ENCODE measurements at places on chromosomes 13 and 19. TPM values are rescaled to one million over a fixed set of nuclear protein-coding genes. Genes with fewer than 3 reads are reported as not detected.

The KLK1 gene
- polyA plus RNA-seq, result 756 TPM

The PCDH17 gene
- polyA plus RNA-seq, result 2.1 TPM

The ZNF66 gene
- polyA plus RNA-seq, result 1.4 TPM

The ZNF568 gene
- polyA plus RNA-seq, result 4.6 TPM

The ZNF701 gene
- 6.6 TPM for polyA plus RNA-seq

The RNF113B gene
- not detected for polyA plus RNA-seq

The FGF22 gene
- polyA plus RNA-seq, result 0.53 TPM

DNA sequence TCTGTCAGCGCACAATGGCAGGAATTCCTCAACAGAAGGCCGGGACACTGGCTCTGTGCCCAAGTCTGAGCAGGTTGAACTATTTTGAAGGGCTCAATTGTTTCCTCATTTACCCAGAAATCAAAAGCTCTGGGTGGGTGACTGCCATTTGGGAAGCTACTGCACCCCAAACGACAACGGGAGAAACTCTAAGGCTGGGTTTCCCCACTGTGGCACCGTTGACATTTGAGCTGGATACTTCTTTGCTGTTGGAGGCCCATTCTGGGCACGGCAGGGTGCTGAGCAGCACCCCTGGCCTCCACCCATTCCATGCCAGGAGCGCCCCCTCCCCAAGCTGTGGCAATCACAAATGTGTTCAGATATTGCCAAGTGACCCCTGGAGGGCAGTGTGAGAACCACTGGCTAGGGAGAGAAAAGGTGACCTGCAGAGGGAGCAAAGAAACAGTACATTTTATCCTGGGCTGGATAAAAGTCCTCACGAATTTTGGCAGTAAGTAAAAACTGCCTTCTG is 62.5 kb downstream of the RFX2 start:
- no peak overlapping the region for H3K4me3 ChIP-seq
- H3K36me3 ChIP-seq, result no peaks in the 10 kb centered on the region
- no peaks in the 10 kb centered on the region for H3K27me3 ChIP-seq
- DNase-seq, result no peak

DNA sequence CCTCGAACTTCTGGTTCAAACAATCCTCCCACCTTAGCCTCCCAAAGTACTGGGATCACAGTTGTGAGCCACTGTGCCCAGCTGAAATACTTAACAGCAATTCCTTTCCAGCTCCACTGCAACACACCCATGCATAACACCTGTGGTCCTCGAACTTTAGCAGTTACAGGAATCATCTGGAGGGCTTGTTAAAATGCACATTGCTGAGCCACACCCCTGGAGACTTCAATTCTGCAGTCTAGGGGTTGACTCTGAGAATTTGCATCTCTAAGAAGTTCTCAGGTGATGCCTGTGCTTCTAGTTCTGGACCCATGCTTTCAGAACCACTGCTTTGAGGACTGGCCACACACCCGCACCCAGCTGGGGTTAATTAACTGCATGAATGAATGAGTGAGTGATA is 53.1 kb upstream of the UBL3 start:
- no peak overlapping the region for H3K4me3 ChIP-seq
- no peaks in the 10 kb centered on the region for H3K36me3 ChIP-seq
- peaks cover 9% of the 10 kb centered on the region for H3K4me1 ChIP-seq
- DNase-seq, result no peak
- H3K27me3 ChIP-seq, result no peaks in the 10 kb centered on the region
- H3K27ac ChIP-seq, result no peak overlapping the region

- no peak for DNase-seq
- no peaks in the 10 kb centered on the region for H3K27me3 ChIP-seq
- H3K36me3 ChIP-seq, result no peaks in the 10 kb centered on the region
- no peak overlapping the region for H3K4me3 ChIP-seq
Observed at GRCh38 chr13:114108141-114108761, 24.2 kb downstream of the RASA3 start.

GRCh38 chr19:41001243-41001971 is 10.3 kb downstream of the CYP2B6 start:
- H3K4me3 ChIP-seq, result no peak overlapping the region
- H3K36me3 ChIP-seq, result no peaks in the 10 kb centered on the region
- DNase-seq, result no peak
- no peaks in the 10 kb centered on the region for H3K4me1 ChIP-seq
- H3K27me3 ChIP-seq, result no peaks in the 10 kb centered on the region

DNA sequence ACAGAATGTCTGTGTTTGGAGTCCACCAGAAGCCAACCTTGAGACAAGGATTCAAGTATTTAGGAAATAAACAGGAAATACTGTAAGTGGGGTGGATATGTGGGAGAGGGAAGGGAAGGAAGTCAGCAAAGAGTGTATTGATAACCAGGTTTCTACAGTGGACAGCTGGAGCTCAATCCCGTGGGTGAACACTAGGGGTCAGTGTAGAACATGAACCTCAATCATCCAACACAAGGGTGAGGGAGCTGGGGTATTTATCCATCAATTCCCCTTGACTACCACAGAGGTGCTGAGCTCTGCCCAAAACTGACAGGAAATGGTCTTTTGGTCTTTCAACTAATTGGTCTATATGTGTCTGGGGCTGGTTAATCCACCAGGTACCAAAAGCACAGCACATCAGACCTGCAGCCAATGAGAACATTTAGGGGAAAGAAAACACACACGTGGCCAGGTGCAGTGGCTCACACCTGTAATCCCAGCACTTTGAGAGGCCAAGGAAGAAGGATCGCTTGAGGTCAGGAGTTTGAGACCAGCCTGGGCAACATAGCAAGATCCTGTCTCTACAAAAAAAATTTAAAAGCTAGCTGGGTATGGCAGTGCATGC is 5.6 kb upstream of the SYDE1 start:
- no peak overlapping the region for H3K4me3 ChIP-seq
- no peaks in the 10 kb centered on the region for H3K36me3 ChIP-seq
- H3K4me1 ChIP-seq, result no peaks in the 10 kb centered on the region
- DNase-seq, result no peak
- no peak overlapping the region for H3K27ac ChIP-seq

DNA sequence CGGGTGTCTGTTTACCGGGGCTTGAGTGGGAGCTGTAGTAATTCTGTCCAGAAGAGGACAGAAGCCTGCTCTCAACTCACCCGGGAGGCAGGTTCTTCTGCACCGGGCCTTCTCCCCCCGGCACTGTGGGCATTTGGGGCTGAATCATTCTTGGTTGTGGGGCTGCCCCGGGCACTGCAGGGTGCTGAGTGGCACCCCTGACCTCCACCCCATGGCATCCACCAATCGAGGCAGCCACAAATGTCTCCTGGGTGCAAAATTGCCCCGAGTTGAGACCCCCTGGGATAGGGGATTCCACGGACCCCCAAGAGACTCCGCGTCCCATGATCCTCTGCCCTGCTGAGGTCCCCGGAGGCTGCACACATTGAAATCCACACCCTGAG is 68.8 kb downstream of the GNG7 start:
- no peaks in the 10 kb centered on the region for H3K27me3 ChIP-seq
- H3K27ac ChIP-seq, result no peak overlapping the region
- H3K4me3 ChIP-seq, result no peak overlapping the region
- no peak for DNase-seq
- no peaks in the 10 kb centered on the region for H3K36me3 ChIP-seq
- H3K4me1 ChIP-seq, result no peaks in the 10 kb centered on the region

- no peak overlapping the region for H3K27ac ChIP-seq
- no peaks in the 10 kb centered on the region for H3K4me1 ChIP-seq
- H3K27me3 ChIP-seq, result no peaks in the 10 kb centered on the region
- DNase-seq, result no peak
Observed at GRCh38 chr13:39186205-39186875, 148.1 kb downstream of the NHLRC3 start.

DNA sequence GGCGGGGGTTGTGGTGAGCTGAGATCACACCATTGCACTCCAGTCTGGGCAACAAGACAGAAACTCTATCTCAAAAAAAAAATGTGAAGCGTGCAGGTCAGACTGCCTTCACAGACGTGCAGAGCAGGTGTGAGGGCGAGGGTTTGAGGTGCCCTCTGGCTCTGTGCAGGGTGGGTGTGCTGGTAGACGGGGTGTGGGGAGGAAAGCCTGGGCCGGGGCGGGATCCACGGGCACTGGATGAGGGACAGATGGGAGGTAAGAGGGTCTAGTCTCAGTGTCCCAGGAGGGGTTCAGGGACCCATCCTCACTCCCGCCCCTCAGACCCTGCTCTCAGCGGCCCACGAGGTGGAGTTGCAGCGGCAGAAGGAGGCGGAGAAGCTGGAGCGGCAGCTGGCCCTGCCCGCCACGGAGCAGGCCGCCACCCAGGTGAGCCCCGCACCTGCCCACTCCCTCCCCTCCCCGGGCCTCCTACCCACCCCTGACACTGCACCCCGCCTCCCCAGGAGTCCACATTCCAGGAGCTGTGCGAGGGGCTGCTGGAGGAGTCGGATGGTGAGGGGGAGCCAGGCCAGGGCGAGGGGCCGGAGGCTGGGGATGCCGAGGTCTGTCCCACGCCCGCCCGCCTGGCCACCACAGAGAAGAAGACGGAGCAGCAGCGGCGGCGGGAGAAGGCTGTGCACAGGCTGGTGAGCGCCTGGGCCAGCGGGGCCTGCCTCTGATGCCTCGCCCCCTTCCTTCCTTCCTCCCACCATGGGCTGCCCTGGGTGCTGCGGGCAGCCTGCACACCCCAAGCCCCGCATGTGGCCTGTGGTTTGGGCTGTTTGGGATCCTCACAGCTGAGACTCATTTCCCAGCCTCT is 9.1 kb downstream of the NOP53 start:
- H3K27me3 ChIP-seq, result no peaks in the 10 kb centered on the region
- DNase-seq, result peak; percentile 70
- H3K4me3 ChIP-seq, result no peak overlapping the region

DNA sequence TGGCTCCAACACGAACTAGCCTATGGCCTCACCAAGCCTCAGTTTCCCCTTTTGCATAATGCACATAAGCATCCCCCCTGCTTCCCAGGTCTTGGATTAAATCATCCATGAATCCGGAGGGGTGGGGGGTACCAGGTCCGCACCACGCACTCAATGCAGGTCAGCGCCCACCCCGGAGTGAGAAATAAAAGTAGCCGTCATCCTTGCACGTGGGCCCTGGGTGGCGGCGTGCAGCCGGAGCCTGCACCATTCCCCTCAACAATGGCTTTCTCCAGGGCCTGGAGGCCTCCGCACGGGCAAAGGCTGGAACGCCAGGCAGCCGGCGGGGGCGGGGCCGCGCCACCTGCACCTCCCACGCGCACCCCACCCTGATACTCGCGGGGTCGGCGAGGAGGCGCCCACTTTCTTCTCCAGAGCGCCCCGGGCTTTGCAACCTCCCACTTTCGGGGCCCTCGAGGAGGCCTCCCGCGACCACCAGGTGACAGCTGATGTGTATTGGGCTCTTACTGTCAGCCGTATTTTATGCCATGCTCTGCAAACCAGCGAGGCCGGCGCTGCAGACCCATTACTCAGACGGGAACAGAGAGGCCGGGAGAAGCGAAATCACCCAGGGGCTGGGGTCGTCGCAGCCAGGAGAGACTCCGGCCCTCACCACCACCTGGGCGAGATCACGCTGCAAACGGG is 767 bp upstream of the GADD45B start:
- peak; percentile 77 for DNase-seq
- H3K4me3 ChIP-seq, result peak overlapping the region; percentile 89
- H3K4me1 ChIP-seq, result no peaks in the 10 kb centered on the region
- H3K36me3 ChIP-seq, result no peaks in the 10 kb centered on the region

DNA sequence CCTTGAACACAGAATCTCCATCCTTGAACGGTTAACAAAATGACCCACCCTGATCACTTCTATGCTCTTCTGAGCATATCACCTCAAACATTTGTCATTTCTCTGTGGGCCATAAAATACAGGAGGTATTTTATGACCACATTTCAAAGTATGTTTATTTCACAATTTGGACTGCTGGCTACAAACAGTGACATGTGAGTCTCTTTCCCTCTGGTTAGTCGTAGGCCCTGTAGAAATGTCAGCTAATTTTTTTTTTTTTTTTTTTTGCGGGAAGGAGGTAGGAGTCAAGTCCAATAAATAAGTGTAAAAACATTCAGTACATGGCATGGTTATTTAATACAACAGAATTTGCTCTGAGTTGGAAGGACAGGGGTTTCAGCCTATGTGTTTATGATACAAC is 70.7 kb downstream of the FOXO1 start:
- no peaks in the 10 kb centered on the region for H3K27me3 ChIP-seq
- H3K4me3 ChIP-seq, result no peak overlapping the region
- no peak overlapping the region for H3K27ac ChIP-seq
- no peaks in the 10 kb centered on the region for H3K36me3 ChIP-seq

DNA sequence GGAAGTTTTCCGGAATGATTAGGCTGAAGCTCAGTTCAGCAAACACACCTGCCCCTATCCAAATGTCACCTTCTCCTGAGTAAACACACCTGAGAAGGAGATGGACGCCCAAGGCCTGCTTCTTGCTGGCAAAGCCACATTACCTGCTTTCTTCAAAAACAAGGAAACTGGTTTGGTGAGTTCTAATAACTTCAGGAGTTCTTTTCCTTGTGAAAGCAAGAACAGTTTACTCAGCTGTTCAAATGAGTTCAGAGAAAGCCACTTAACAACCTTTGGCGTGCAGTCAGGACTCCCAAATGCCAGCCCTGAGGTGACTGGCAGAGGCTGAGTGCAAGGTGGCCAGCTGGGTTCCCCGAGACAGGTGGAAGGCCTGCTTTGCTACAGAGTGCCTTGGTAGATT is 160.5 kb downstream of the STK24 start:
- DNase-seq, result peak; percentile 93
- H3K27ac ChIP-seq, result peak overlapping the region; percentile 60
- H3K4me3 ChIP-seq, result no peak overlapping the region
- no peaks in the 10 kb centered on the region for H3K27me3 ChIP-seq

GRCh38 chr13:105121221-105121620 is 1414.2 kb downstream of the EFNB2 start:
- no peaks in the 10 kb centered on the region for H3K36me3 ChIP-seq
- DNase-seq, result no peak
- H3K4me3 ChIP-seq, result no peak overlapping the region
- H3K4me1 ChIP-seq, result no peaks in the 10 kb centered on the region
- H3K27me3 ChIP-seq, result no peaks in the 10 kb centered on the region

DNA sequence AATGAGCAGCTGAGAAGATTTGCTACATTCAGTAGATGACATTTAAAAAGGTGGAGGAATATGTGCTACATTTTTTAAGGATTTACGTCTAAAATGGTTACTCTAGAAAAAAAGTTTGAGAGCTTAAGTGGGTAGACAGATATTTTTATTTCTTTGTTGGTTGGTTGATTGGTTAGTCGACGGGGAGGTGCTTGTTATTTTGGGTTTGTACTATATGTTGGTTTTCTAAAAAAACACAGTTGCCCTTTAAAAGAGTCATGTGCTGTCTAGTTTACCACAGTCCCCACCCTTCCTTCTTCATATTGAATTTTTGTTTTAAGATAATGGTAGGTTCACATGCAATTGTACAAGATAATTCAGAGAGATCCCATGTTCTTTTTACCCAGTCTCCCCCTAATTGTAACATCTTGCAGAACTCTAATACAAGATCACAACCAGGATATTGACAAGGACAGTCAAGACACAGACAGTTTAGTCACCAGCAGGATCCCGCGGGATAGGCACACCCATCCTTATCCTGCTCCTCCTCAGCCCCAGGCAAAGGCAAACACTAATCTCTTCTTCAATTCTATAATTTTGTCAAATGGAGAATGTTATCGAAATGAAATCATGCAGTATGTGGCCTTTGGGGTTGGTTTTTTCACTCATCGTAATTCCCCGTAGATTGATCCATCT is 171.4 kb downstream of the FOXO1 start:
- no peak for DNase-seq
- no peaks in the 10 kb centered on the region for H3K36me3 ChIP-seq
- H3K4me1 ChIP-seq, result no peaks in the 10 kb centered on the region

All from pancreas (tissue), 10 donors.